ENCODE measurements at places on chromosomes 3 and 15.

GRCh38 chr3:54322354-54322753, 200.0 kb downstream of the CACNA2D3 start:
- DNase-seq, result no peak

GRCh38 chr3:126711121-126711760, 7.2 kb downstream of the CHCHD6 start:
- no peak for DNase-seq

DNA sequence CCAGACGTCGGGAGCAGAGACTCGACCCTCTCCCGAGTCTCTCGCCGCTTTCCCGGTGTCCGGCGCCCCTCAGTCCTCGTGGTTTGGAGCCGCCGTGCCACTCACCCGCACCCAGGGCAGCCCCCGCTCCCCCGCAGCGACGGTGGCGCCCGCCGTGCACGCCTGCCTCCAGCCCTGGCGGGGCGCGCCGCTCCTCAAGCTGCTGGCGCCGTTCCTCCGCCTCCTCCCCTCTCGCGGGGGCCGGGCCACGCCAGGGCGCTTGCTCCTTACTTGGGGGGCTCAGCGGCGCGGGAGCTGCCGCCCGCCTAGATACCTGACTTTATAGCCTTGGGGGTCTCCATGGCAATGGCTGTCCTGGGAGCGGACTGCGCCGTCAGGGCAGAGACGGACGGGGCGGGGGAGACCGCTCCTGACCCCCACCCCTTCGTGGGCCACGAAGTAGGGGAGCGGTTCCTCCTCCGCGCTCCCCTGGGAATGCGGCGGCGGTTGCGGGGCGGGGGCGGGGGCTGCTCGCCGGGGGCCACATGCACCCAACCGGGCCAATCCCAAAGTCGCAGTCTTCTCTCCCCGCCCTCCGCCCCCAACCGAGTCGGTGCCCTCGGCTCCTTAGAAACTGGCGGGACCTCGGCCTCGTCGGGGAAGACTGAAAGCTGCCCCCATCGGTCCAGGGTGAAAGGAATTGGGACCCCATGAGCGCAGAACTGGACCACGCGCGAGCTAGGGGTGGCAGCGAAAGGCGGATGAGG, at the start of gene ANKRD63:
Gene ANKRD63, minus strand, starts transcription at position 196 of the 746 bp plus-strand sequence. CDS start 478 bp downstream, outside the sequence.
- DNase-seq, result no peak

DNA sequence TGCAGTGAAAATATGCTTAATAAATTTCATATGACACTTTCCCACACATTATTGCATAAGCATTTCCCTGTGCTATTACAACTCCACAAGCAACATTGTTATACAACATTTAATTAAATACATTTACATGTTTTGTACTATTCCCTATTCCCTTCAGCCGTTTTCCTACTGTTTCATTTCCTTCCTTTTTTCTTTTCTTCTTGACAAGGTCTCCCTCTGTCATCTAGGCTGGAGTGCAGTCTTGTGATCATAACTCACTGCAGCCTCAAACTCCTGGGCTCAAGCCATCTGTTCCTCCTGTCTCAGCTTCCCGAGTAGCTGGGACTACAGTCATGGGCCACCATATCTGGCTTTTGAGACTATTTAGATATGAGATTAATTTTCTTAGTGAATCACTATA, 254.7 kb downstream of the NFKBIZ start:
- no peak for DNase-seq

DNA sequence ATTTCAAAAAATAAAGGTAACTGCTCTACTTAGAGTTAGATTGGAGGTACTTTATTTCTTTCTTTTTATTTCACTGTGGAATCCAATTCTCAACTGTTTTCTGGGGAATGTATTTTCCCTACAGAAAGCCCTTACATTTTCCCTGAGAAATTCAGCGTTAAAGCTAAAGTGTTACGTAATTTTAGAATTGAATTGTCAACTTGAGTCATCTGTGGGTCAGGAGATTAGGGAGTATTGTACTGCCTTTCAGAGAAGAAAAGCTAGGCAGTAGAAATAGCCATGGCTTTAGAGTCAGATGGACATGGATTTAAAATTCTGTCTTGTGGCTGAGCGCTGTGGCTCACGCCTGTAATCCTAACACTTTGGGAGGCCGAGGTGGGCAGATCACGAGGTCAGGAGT, 728.6 kb downstream of the ROBO1 start:
- no peak for DNase-seq

DNA sequence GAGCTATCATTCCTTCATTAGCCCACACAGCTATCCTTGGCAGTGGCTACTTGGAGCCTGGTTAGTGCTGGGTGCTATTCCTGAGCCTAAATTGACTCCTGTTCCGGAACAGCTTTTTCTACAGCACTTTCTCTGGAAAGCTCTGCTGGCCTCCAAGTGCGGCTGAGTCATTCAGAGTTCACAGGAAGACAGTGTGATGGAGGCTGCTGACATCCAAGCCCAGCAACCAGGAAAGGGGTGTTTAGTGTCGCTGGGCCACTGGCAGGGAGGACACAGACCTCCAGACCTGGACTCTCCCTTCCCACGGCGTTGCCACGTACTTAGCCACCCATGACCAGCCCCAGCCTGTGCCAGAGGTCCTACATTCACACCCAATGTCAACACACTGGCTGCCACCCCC, 28.7 kb downstream of the CACNA2D2 start:
- no peak for DNase-seq

DNA sequence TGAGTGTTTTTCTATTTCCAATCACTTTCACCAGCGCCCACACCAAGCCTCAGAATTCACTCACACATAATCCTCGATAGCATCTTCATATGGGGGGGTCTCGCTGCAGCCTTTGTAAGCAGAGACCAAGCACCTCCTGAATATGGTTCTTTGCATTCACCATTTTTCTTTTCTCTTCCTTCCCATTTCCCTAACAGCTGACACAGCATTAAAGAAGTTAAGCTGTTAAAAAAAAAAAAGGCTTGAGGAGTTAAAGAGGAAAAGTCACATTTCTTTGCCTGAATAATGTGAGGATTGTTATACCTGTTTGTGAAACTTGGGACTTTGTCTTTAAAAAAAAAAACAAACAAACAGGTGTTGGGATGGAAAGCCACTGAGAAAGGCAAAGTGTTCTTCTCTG, 41.6 kb downstream of the RFTN1 start:
- DNase-seq, result no peak

GRCh38 chr3:174356596-174356995, 502.5 kb upstream of the NAALADL2 start:
- DNase-seq, result no peak

DNA sequence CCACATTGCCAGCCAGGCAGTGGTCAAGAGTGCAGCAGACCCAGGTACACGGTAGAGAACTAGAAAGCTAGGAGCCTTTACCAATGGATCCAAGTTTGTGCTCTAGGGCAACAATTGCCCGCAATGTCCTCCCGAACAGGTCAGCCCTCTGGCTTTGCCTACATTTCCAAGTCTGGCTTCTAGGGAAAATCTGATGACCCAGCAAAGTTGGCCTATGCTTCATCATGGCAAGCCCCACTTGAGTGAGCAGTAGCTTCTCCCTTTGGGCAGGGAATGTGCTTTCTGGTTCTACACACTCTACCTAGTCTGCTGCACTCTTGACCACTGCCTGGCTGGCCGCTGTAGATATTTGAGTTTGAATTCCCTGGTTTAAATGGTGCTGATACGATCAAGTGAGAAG, 361.6 kb upstream of the NR2F2 start:
- DNase-seq, result no peak

DNA sequence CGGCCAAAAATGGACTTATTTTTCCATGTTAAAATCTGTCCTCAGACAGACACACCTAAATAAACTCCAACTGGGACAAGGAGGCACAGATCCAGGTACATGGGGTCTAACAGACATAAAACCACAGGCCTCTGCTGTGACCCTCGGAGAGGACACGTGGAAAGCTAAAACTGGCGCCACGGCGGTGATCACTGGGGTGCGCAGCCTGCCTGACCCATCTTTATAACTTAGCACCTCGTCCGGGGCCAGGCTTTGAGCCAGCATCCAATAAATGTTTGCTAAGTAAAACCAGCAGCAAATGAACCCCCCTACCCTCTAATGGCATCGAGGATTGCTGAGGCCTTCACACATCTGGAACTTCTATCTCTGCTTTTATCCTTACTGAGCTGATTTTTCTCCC, 15.3 kb downstream of the PCSK6 start:
- DNase-seq, result no peak

DNA sequence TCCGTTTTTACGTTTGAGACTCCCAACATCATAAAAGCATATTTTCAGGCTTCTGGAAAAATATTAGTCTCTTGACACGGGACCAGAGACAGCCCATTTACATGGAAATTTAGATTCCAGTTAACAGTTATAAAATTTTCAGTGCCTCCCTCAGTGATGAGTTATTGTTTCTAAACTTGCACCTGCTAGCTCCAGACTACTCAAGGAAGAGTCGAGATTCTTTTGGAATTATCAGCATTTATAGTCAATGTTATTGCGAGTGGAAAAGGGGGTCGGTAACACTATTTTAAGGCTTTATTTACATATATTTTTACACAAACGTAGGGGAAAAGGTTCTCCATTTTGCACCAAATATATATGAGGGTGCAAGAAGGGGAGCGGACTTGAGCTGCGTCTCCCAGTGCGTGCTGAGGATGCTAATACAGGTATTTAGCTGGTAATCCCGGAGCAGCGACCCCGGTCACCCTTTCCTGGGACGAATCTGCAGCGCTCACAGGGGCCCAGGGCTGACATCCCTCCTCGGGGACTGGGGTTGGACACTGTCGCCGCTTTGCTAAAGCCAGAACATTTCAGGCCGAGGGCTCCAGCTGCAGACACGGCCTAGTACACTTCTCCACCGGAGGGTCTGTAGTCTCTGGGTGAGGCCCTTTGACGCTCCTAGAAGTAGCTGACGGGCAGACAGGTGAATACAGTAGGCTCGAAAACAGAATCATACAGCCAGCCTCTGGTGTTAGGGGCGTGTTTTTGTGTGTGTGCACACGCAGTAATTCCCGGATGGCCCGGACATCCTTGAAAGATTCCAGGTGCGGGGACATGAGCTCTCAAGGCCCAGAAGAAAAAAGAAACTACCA, 729 bp upstream of the ZBTB11 start:
- no peak for DNase-seq

- DNase-seq, result no peak
These were observed 30.1 kb downstream of the DLG1 start for GRCh38 chr3:197268294-197268693.

DNA sequence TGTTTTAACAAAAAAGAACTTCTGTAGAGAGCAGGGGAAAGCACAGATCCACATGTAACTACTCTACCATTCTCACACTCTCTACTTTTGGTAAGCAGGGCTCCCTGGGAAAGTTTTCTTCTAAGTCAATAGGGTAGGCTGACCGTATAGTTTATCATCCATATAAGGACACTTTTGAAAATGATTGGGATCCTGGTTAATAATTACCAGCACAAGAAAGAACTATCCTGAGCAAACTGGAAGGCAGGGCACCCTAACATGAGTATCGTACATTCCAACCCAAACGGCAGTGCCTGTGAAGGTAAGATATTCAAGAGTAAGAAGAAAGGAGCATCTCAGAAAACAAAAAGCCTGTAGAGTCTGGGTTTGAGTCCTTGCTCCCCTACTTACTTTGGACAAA, 22.1 kb downstream of the SUSD5 start:
- DNase-seq, result no peak

DNA sequence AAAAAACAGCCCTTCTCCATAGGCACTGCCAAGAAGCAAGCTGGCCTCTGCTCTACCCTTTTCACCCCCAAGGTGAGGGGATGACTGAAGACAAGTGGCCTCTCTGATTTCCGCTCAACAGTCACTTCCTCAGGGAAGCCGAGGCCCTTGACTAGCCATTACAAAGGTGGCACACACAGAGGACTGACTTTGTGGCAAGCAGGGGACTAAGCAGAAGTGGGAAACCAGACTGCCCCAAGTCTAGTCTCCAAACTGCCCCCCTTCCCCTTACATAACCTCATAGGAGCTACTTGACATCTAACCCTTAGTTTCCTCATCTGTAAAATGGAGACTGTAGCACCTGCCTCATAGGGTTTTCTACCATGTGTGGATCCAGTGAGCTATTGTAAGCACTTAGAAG, 118.9 kb downstream of the FOXP1 start:
- no peak for DNase-seq

- DNase-seq, result no peak
These were observed 31.4 kb downstream of the MAPK6 start for GRCh38 chr15:52050416-52050815.

GRCh38 chr3:36476286-36476942, 96.1 kb downstream of the STAC start:
- DNase-seq, result no peak

DNA sequence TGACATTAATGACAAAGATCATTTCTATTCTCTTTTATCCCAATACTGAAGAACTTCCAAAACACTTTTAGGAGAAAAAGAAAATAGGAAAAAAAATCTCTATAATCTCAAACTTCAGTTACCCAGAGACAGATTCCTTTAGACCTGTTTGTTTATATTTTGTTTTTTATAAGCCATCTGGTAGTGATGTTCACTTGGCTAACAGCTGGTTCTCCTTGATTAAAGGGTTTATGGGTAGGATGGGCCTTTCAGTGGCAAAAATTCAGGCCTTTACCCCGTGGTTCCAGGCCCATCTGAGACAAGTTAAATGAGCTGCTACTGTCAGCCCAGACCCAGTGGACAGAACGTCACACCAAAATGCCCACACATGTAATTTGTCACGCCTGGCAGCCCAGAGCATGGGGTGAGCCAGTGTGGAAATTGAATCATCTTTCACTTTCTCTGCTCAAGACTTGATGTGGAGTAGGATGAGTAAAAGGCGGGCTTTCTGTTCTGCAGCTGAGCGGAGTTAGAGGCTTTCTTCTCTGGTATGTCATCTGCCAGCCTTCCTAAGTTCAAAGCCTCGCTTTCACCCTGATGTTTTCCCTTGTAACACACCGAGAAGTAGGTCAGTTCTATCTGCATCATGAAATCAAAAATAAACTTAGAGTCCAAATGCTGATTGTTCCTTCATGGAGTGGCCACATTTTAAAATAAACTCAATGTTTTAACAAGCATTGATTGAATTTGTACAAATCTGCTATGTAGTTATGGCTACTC, 62.5 kb upstream of the SKOR1 start:
- DNase-seq, result no peak

DNA sequence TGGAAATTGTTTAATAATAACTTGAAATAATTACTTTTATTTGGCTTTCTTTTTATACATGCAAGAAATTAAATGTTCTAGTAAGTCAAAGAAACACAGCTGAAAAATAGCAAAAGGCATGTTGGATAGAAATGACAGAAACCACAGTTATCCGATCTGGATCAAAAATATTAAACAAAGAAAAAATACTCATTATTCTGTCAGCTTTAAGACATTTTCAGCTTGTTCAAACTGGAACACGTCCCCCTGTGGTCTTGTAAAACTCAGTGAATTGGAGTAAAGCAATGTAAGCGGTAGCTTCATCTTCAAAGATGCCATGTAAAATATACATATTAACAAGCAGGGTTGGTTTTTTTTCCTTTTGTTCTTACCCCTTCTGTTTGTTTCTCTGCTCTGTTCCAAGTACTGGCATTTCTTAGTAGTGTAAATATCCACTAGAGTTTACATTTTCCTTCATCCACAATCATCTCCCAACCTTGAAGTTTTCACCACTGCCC, 223.4 kb downstream of the IGSF11 start:
- DNase-seq, result no peak

DNA sequence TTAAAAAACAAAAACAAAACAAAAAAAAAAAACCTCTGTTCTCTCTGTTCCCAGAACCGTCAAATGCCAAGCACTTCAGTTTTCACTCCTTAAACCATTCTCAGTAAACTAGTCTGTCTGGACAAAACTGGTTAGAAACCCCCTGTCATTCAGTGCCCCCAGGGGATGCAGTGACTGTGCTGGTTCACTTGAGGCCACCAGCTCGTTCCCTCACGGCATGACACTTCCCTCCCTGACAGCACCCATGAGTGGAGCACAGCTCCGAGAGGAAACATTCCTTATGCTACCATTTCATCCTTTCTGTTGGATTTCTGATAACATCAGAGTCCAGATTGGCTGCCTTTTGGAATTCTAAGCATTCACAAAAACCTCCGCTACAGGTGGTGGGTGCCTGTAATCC, 244.0 kb upstream of the TPM1 start:
- DNase-seq, result no peak

Data from cerebellar nuclear complex (tissue), 1 donor.